ENCODE measurements at places on chromosomes 16 and 17.
A peak's percentile ranks its signal among the peaks of the same experiment; 100 is the strongest.

- no peak for DNase-seq
Measured at GRCh38 chr16:79329166-79329521, 271.4 kb downstream of the MAF start.

GRCh38 chr16:89829630-89830437, 1.6 kb downstream of the SPIRE2 start:
- DNase-seq, result no peak

GRCh38 chr17:74282587-74283370, 8.7 kb downstream of the DNAI2 start:
- no peak for DNase-seq

GRCh38 chr16:4077174-4077649, 39.0 kb downstream of the ADCY9 start:
- no peak for DNase-seq

DNA sequence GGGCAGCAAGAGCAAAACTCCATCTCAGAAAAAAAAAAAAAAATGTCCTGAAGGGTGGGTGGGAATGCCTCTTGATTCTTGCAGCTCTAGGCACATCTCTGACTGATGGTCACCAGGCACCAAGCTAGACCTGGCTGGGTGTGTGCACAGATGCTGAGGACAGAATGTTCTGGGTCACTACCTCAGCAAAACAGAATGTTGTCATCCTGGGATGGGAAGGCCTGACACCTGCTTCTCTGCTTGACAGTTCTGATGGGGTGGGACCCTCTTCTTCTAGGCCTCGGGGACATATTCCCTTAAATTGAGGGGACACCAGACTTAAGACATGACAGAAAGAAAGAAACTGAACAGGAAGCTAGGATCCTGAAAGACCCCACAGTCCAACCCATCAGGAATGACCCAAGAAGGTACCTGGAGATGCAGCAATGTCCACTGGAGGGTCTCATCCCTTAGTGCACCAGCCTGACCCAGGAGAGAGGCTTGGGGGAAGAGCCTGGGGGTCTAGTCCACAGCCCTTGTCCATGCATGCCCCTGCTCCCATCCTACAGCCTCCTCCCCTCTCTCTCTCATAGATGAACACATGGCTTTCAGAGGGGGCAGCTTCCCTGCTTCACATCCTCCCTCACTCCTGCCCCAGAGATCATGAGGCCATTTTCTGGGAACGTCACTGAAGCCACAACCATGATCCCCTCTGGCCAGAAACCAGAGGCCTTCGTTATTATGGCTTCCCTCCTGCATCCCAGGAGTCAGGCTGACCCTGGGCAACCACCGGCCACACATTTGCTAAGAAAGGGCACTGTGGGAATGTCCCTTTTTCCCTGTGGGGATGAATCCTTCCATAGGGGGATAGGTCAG, 3.8 kb upstream of the STAT5B start:
- DNase-seq, result peak; percentile 16

DNA sequence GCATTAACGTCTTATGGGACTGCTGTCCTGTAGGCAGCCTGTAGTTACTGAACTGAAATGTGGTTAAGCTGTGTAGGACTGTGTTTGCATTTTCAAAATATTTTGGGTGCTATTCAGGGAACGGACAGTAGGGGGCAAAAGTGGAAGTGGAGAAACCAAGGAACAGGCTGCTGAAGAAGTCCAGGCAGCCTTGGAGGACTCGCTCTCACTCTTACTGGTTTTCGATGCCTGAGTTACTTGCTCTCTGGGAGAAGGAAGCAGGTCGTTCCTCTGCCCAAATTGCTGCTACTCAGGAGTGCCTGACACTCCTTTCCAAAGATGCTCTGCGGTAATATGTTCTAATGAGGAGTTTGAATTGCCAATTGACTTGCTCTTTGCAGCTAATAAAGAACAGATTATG, 64.5 kb upstream of the RBFOX1 start:
- DNase-seq, result no peak

DNA sequence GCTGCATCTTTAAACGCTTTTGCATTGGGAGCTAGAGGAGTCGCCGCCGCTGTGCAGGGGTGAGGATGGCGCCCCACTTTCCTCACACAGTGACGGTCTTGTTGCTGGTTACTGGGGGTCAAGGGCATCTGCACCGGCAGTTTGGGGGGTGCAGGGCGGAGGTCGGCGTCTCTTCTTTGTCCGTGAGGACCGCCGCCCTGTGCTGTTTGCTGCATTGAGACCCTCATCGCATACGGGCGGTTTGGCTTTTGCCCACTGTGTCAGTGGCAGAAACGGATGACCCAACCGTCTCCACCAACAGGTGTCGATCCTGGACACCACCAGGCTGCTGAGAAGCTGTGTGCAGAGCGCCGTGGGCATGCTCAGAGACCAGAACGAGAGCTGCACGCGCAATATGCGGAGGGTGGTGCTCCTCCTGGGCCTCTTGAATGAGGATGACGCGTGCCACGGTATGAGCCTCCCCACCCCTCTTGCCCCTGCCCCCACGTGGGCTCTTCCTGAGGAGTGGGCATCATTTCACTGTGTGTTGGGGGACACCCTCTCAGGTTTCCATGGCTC, 61.2 kb upstream of the ENDOV start:
- DNase-seq, result no peak

GRCh38 chr17:32861981-32862380, 14.9 kb downstream of the MYO1D start:
- no peak for DNase-seq

DNA sequence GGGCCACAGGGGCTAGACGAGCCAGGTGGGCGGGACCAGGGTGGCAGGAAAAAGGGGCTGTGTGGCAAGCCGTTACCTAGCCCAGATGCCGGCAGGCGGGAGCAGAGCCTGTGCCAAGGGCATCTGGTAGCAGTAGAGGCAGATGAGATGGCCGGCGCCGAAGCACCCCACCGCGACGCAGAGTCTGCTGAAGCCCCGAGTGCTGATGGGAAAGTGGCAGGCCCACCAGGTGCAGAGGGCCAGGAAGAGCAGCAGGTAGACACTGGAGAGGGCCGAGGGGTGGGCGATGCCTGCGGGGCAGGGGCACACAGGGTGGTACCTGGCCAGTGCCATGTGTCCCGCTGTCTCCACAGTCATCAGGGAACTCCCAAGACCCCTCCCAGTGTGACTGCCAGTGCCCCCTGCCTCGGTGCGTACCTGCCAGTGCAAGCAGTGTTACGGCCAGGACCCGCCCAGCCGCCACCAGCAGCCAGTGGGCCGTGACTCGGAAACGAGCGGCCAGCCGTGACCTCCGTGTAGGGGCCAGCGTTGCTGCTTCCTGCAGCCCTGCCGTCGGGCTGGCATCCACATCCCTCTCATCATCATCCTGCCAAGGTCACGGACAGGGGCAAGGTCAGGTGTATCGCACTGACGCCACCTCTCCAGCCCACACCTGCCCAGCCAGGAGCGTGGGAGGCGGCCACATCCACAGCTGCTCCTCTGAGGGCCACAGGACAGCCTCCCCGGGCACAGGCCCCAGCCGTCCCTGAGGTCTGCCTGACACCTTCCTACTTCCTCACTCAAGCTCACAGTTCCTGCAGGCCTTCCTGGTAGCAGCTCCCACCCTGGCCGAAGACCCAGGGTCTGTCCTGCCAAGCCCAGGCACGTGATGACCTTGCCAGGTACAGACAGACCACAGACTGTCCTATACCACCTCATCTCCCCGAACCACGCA, 32.1 kb downstream of the CTU2 start:
- DNase-seq, result no peak

- DNase-seq, result no peak
Measured at GRCh38 chr17:29210879-29211278, 30.7 kb upstream of the MYO18A start.

DNA sequence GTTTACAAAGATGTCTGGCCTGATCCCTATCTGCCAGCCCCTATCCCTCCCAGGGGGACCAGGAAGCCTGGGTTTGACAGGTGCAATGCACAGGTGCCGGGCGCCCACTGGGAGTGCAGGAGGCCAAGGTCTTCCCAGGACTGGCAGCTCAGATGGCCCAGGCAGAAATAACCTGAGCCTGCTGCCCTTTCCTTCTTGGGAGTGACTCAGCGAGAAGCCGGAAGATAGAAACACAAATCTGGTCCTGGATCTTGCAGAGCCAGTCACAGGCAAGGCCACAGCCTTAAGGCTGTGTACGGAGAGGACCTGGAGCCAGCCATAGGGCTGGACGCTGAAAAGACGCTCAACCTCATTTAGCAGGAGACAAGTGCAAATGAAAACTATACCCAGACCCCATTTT, 27.7 kb downstream of the GPR142 start:
- peak; percentile 57 for DNase-seq

GRCh38 chr16:24188751-24189318, 67.3 kb upstream of the CACNG3 start:
- DNase-seq, result no peak

DNA sequence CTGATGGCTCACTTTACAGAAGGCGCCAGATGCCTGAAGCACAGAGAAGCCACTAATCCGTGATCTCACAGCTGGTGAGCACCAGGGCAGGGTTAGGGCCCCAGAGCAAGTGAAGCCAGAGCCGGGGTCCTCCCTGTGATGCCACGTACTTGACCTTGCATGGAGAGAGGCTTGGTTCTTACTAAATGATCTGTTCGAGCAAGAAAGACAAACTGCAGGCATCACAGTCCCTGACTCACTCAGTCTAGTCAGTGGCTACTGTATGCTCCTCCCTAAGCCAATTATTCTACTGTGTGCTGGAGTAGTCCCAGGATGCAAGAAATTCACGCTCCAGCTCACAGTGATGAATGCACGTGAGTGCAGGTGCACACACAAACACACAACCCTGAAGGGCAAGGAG, 55.4 kb downstream of the SDK2 start:
- DNase-seq, result no peak

DNA sequence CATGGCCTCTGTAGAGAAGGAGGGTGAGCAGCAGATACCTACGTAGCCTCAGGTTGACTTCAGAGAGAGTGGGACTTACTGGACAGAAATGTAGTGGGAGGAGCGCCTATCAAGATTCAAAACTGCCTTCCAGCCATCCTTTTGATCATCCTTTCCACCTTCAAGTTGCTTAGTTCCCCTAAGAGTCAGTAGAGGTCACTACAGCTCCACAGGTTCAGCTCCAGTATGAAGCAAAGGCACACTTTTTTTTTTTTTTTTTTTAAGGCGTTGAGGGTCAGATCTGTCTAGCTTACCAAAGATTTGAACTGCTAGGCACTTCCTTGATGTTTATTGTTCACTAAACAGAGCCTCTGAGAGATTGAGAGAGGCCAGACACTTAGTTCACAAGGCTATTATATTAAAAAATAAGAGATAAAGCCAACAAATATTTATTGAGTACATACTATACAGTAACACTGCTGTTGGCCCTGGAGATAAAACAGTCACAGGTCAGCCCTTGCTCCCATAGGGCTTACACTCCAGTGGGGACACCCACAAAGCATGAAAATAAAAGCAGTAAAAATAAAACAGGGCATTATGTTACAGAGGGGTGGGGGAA, 3.1 kb downstream of the RNF227 start:
- no peak for DNase-seq

DNA sequence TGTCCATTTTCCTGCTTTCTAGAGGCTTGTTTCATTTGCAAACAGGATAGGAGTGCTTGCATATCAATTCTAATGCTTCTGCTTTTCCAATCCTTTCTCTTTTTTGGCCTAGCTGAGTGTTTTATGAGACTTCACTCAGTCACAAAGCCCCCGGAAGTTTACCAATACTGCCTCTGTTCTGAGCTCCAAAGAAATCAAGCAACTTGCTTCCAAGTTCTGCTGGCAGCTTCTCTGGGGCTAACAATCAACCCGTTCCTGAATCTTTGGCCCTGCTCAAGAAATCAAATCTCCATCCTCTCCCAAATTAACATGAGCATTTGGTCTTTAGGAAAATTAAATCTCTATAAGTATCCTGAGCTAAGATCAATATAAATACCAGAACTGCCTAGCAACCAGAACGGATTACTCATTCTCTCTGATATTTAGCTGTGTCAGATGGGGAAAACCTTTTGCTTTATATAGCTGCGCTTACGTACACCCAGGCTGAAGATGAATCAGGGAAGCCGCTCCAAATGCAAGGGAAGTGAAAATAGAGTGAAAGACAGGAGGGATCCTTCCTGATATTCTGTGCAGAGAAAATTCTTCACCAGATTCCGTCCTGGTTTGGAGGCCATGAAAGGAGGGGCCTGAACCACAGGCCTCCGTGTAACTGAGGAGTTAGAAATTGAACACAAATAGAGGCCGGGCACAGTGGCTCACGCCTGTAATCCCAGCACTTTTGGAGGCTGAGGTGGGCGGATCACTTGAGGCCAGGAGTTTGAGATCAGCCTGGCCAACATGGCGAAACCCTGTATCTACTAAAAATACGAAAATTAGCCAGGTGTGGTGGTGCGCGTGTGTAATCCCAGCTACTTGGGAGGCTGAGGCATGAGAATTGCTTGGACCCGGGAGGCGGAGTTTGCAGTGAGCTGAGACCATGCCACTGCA, 23.3 kb upstream of the GRB2 start:
- DNase-seq, result no peak

GRCh38 chr17:61345061-61345460, 54.6 kb upstream of the TBX2 start:
- no peak for DNase-seq

DNA sequence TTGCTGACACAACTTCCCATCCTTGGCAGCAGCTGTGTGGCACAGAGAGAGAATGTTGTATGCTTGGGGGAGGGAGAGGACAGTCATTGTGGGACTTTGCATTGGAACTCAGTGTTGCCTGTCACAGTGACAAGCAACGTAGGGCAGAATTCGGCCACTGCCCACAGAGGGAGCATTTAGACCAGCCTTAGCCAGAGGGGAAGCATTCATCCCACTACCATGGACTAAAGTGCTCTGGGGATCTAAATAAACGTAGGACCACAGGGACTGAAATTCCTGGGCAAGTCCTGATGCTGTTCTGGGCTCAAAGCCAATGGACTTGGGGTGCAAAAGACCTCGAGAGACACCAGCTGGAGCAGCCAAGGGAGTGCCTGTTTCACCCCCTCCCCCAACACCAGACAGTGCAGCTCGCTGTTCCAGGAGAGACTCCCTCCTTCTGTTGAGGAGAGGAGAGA, 44.9 kb downstream of the ABCA8 start:
- DNase-seq, result no peak

GRCh38 chr17:68347380-68347779, 56.1 kb downstream of the ARSG start:
- DNase-seq, result no peak

- peak; percentile 27 for DNase-seq
Measured at GRCh38 chr17:40484285-40484972, 17.0 kb downstream of the TNS4 start.

- no peak for DNase-seq
Measured at GRCh38 chr17:12995106-12995895, 22.5 kb downstream of the ELAC2 start.

GRCh38 chr17:74187761-74188160, 15.7 kb upstream of the RPL38 start:
- DNase-seq, result no peak
